ENCODE measurements at places on chromosomes 11 and 22. TPM values are rescaled to one million over a fixed set of nuclear protein-coding genes. Genes with fewer than 3 reads are reported as not detected.

Gene C11orf21
- 3.4 TPM for total RNA-seq

Gene SPTBN2
- total RNA-seq = 0.99 TPM

Gene ACTN3
- 0.07 TPM for total RNA-seq

DNA sequence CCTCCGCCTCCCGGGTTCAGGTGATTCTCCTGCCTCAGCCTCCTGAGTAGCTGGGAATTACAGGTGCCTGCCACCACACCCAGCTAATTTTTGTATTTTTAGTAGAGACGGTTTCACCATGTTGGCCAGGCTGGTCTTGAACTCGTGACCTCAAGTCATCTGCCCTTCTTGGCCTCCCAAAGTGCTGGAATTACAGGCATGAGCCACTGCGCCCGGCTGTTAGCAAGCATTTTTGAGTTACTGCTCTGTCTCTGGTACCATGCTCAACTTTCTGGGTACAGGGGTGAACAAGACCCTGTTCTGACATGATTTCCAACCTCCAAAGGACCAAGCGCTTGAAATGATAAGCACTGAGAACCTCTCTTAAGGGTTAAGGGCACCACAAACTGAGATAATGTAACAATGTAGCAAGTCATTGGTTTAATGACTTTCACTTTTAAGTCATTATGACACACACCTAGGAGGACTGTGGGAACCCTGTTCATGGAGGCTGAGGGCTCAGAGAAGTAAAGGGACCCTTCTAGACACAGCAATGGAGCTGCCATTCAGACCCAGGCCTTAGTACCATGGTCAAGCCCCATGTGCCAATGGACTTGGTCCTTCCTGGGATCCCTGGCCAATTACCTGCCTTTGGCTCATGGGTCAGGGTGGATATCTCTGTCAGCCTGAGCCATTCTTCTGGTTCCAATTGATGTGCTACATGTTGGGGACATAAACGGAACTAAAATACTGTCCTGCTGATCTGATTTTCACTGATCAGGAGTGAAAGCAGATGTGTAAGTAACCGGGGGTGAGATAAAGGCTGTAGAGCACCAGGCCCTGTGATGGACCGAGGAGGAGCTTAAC, 11.6 kb downstream of the SLC3A2 start:
- H3K27me3 ChIP-seq = peaks cover 8% of the 10 kb centered on the region
- H3K27ac ChIP-seq = no peak overlapping the region
- H3K4me3 ChIP-seq = no peak overlapping the region
- peaks cover 28% of the 10 kb centered on the region for H3K36me3 ChIP-seq

- no peaks in the 10 kb centered on the region for H3K27me3 ChIP-seq
- no peak overlapping the region for H3K27ac ChIP-seq
- H3K4me1 ChIP-seq = peaks cover 50% of the 10 kb centered on the region
- no peak for DNase-seq
- no peak overlapping the region for H3K4me3 ChIP-seq
These were observed 7.8 kb upstream of the LRRC32 start for GRCh38 chr11:76678321-76678720.

DNA sequence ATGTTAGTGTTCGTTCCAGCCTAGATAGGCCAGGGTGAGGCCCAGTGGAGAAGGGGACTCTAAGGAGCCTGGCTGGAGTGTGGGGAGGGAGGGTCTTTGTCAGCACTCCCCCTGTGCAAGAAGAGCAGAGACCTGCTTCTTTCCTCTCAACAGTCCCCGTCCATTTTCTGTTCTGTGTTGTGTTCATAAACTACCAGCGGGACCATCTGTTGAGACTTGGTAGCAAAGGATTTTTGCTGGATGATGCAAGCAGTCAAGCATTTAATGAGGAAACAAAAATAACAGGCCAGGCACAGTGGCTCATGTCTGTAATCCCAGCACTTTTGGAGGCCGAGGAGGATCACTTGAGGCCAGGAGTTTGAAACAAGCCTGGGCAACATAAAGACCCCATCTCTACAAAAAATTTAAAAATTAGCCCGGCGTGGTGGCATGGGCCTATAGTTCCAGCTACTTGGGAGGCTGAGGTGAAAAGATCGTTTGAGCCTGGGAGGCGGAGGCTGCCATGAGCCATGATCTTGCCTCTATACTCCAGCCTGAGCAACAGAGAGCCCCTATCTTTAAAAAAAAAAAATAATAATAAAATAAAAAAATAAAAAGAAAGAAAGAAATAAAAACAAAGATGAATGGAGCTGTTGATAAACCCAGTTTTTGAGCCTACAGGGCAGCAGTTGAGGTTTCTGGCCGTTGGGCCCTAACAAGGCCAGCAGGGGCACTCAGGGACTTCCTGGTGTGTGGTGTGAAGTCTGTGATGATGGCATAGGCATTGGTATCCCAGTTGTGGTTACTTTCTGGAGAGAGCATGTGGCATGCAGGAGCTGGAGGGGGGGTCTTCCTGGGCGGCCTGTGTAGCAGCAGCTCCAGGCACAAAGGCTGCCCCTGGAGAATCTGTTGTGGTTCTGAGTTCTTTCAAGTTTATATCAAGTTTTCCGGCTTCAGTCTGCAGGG, 1.7 kb upstream of the TXNRD2 start:
- DNase-seq = no peak
- H3K36me3 ChIP-seq = peaks cover 13% of the 10 kb centered on the region
- H3K4me1 ChIP-seq = peaks cover 32% of the 10 kb centered on the region
- peak overlapping the region; percentile 95 for H3K27ac ChIP-seq

Gene LARGE1
- 0.39 TPM for total RNA-seq

GRCh38 chr11:64450168-64450560, 91.2 kb downstream of the RPS6KA4 start:
- peaks cover 15% of the 10 kb centered on the region for H3K4me1 ChIP-seq
- no peak for DNase-seq
- H3K4me3 ChIP-seq = no peak overlapping the region
- no peaks in the 10 kb centered on the region for H3K36me3 ChIP-seq
